ENCODE measurements at places on chromosomes 1 and 21.

DNA sequence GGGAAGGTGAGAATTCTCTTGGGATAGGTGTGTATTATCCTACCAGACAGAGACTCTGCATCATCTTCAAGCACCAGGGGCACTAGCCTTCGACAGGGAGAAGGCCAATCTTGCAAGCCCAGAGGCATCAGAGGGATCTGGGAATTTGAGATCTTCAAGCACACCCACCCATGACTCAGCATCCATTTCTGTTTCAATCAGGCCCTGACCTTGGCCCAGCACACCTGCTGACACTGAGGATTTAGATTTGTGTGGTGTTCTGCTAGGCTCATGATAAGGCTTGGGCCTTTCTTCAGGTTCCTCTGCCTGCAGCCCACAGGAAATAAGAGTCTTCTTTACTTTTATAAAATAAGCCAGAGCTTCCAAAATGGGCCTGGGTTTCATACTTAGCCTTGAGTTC, 6.6 kb upstream of the PCP4 start:
- no peak for DNase-seq

DNA sequence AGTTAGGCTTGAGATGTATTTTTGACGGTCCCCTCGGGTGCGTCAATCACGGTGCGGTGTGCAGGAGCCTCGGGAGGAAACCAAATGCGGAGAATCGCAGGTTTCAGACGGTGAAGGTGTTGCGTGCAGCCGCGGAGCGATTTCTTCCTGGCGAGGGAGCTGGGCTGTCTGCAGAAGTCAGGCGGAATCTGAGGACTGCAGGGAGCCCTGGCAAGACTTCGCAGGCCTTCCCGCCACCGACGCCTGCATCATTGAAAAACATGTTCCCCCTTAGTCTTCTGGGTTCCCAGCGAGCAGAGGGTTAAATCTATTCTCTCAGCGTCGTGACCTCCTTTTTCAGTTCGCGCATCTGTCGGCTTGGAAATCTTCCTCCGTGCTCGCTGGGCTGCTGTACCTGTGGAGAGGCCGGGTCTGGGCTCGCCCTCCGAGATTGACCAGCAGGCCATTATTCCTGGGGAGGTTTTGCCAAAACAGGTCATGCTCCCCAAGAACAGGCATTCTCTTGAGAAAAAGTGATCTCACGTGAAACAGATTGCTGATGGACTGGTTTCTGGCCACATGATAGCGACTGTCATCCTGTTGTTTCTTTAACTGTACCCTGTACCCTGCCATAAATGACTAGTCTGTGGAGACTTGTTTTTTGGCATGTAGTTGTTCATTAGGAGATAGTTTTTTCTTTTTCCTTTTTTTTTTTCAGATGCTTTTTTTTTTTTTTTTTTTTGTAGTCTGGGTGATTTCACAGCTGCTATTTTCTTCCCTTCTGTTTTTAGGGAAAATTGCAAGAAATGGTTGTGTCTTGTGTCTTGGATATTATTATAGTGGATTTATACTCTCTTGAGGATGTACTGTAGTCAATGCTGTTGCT, 894 bp downstream of the EPB41 start:
- no peak for DNase-seq

- DNase-seq = no peak
These were observed 497 bp downstream of the FCRLB start for GRCh38 chr1:161721738-161722343.

- DNase-seq = no peak
These were observed 1.7 kb downstream of the AKT3 start for GRCh38 chr1:243848165-243848857.

- no peak for DNase-seq
These were observed 108.5 kb upstream of the HOOK1 start for GRCh38 chr1:59706303-59706599.

- no peak for DNase-seq
These were observed 152.9 kb upstream of the EDN2 start for GRCh38 chr1:41637367-41637766.

- no peak for DNase-seq
These were observed at the start of gene GRHL3 for GRCh38 chr1:24319312-24319863. GRHL3 (plus strand) TSS chr1:24319357; CDS start chr1:24319552, 195 bp downstream.

DNA sequence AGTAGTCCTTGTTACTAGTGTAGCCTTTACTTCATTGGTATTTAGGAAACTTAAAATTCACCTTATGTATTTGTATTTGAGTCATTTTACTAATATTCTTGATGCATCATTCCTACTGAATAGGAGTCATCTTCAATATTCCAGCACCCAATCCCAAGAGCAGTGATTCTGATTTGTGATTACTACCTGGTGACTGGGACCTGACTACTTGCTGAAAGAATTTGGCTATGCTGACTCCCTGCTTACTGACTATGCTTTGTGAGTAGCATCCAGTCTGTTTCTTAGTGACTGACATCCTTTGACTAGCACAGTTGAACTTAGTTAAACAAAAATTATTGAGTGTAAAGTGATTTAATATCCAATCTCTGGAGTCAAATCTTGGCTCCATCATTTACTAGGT, 129.9 kb upstream of the NEGR1 start:
- DNase-seq = no peak

DNA sequence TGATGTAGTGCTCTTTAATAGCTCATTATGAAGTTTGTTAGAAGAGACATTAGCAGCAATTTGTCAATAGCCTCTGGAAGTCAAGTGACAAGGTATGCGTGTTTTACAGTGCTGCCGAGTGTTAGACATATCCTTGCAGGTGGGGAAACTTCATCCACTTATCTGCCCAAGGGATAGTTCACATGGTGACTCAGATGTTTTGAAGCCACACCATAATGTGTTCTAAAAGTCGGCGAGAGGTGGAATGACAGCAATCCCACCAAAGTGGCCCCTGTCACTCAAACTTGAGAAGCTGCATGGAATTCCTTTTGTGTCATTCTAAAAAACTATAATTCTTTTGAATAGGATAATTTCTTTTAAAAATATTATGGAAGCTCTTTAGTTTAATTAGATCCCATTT, 98.1 kb downstream of the RUNX1 start:
- no peak for DNase-seq

DNA sequence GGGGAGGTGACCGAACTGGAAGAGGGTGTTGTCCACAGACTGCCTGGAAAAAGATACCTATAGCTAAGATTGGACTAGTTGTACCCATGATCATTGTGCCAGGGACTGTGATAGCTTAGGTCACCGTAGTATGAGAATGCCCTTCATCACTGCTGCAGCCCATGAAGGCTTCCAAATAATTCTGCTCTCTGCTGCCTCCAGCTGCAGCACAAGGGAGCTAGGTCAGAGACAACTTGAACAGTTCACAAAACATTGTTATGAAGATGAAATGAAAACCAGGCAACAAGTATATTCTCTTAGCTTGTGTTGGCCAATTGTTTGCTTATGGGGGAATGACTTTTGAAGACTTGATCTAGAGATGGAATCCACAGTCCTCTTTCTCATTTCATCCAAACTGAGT, 246.7 kb downstream of the MRPL39 start:
- no peak for DNase-seq

GRCh38 chr1:3669971-3670431, 17.7 kb downstream of the TP73 start:
- no peak for DNase-seq

DNA sequence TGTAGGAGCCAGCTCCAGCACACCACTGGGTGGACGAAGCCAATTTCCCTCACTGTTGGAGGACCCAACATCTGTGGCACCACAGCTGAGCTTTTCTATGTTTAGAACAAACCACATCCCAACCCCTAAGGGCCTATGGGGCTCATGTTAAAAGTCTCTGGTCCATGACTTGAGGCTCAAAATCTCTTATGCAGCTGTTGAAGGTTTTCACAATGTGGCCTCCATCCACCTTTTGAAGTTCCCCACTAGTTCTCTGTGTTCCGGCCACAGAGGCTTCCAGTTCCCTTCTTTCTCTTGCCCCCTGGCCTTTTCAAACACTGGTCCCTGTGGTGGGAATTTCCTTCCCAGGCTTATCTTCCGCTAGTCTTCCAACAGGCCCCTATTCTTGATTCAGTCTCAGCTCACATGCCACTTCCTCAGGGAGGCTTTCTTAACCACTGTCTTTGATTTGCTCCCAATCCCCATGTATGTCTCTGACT, 3.9 kb upstream of the IFNLR1 start:
- DNase-seq = no peak

DNA sequence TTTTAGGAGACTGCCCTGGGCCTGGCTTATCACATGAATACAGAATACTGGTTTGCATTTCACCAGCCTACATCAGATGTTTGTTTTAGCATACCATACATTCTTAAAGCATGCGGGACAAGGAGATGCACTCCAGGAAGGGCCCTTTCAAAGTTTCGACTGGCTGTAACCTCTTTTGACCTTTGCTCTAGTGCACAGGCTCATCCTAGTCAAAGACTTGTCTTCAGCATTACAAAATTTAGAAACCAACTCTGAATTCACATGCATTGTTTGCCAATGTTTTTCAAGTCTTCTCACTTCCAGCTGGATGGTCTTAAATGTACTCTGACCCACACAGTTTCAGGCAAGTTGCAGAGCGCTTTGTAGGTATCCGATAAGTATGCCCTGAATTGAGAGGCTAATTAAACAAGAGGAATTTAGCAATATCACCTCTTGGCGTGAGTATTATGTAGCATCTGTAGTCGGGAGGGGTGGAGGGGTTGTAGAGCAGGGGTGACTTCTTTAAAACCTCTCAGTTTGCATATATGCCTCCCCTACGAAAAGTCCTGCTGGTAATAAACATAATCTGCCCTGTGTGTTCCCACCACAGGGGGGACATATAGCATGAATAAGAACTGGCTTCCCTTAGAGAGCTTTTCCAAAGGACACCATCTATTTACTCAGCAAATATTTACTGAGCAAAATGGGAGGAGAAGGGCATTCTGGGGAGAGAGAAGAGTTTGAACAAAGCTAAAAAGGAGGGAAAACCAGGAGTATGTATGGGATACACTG, 24.4 kb upstream of the AHCYL1 start:
- DNase-seq = no peak

DNA sequence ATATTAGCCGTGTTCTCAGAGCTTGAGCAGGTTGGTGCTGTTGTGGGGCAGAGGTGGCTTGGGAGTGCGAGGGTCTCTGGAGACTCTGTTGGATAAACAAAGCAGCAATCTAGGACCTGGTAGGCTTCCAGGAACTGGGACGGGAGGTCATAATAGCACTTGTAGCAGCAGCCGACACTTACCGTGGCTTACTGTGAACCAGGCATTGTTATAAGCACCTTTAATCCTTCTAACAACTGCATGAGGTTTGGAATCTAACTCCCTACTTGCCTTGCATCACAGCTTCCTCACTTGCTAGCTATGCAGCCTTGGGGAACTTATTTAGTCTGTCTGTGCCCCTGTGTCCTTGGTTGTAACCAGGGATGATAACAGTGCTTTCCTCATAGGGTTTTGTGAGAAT, 94.9 kb downstream of the NAV1 start:
- no peak for DNase-seq

DNA sequence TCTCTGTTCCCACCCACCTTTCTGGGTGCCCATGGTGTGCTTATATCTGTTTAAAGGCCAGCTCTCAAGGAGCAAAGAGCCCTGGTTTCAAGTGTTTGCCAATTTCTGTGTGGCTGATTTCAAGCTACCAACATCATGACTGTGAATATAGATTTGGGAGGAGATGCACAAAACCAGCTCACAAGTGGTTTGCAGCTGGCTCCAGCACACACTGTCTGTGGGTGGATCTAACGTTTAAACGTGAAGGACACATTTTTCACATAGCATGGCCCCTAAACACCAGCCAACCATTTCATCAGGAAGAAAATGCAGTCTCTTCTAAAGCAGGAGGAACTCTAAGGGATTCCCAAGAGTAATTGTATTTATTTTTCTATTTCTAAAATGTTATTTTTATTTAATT, 65.2 kb downstream of the FCRL5 start:
- no peak for DNase-seq

DNA sequence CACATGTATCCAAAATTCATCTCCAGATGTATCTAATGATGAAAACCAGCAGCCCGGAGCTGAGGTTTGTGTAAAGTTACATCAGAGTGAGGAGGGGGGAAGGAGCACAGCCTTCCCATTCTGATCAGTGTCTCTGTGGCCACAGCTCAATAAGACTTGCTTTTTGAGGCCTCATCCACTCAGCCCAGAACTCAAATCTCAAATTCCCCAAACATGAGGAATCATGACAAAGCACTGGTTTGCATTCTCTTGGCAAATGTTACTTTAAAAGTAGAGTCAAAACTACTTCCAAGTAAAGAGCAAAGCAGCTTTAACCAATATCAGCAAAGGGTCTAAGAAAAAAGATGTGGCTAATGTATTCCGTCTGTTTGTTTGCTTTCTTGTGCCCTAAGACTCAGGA, 30.9 kb downstream of the CCN1 start:
- DNase-seq = no peak

- DNase-seq = no peak
These were observed 59.0 kb upstream of the CD1D start for GRCh38 chr1:158121604-158122254.

- no peak for DNase-seq
These were observed 36.7 kb downstream of the CHD5 start for GRCh38 chr1:6143395-6143794.

GRCh38 chr1:181127898-181128453, 39.5 kb downstream of the IER5 start:
- DNase-seq = no peak

DNA sequence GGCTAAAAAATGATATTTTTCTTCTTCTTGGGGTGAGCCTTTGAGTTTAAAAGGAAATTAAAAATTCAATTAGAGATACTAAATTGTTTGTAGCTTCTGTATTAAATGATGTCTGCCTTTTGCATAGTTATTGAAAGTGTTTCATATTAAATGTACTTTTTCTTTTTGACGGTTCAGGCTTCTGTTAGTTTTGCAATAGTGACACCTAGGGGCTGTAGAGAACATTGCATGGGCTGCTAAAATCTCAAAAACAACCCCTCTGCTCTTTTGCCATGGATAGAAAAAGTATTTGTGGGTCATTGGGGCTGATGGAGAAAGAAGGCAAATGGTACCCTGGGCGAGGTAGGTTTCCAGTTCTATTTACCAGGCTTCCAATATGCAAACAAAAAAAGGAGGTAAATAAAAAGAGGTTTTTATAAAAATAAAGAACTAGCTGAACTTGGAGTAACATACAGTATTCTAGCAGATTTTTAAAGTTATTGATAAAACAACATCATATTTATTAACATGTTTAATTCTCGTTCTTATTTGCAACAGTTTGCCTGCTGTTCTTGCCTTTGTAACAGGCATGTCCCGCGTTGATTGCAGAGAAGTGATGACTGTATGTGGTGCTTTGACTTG, 115.4 kb upstream of the HOOK1 start:
- DNase-seq = no peak

- no peak for DNase-seq
These were observed 19.4 kb downstream of the RGL1 start for GRCh38 chr1:183824291-183824690.

DNA sequence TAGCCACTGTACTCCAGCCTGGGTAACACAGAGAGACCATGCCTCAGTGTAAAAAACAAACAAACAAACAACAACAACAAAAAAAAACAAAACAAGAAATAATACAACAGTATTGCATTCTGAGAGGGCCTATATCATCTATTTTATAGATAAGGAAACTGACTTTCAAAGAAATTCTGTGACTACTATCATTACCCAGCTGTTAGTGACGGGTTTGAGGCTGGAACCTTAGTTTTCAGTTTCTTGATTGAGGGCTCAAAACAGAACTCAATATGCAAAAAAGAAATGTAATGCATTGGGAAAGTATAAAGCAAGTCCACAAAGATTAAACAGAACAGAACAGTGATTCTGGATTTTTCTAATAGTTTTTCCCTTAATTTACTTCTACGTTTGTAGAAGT, 149.4 kb downstream of the NFIA start:
- DNase-seq = no peak

- no peak for DNase-seq
These were observed 50.2 kb upstream of the WASF2 start for GRCh38 chr1:27539901-27540861.

GRCh38 chr1:156399355-156400125, 30.5 kb downstream of the RHBG start:
- DNase-seq = no peak

Measured in stimulated activated CD4-positive, alpha-beta T cell treated with anti-CD3 and anti-CD28 coated beads, TNF-alpha, amount 100 ng/mL, for 1 hour (primary cell).